ENCODE measurements at places on chromosomes 1 and 21. TPM values are rescaled to one million over a fixed set of nuclear protein-coding genes. Genes with fewer than 3 reads are reported as not detected.

GRCh38 chr1:160905617-160905989 lies 20.6 kb upstream of the ITLN1 start:
- peaks cover 3% of the 10 kb centered on the region for H3K4me1 ChIP-seq
- no peaks in the 10 kb centered on the region for H3K27me3 ChIP-seq
- H3K27ac ChIP-seq: peak overlapping the region; percentile 77
- DNase-seq: no peak
- H3K4me3 ChIP-seq: no peak overlapping the region
- no peaks in the 10 kb centered on the region for H3K36me3 ChIP-seq

DNA sequence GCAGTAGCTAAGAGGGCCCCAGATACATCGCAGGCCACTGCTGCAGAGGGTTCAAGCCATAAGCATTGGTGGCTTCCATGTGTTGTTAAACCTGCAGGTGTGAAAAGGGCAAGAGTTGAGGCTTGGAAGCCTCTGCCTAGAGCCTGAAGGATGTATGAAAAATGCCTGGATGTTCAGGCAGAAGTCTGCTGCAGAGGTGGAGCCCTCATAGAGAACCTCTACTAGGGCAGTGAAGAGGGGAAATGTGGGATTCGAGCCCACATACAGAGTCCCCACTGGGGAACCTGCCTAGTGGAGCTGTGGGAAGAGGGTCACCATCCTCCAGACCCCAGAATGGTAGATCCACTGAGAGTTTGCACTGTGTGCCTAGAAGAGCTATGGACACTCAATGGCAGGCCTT lies 30.6 kb upstream of the ADGRL4 start:
- no peaks in the 10 kb centered on the region for H3K4me1 ChIP-seq
- no peak overlapping the region for H3K4me3 ChIP-seq
- no peak overlapping the region for H3K27ac ChIP-seq

The CD52 gene
- total RNA-seq: not detected

The SEMA6C gene
- 10.1 TPM for total RNA-seq

The CRYBG2 gene
- total RNA-seq: 8.0 TPM

GRCh38 chr21:34992736-34993398 lies 56.2 kb downstream of the RUNX1 start:
- H3K4me1 ChIP-seq: no peaks in the 10 kb centered on the region
- DNase-seq: no peak
- H3K27me3 ChIP-seq: no peaks in the 10 kb centered on the region
- no peak overlapping the region for H3K4me3 ChIP-seq

The OR6K3 gene
- total RNA-seq: not detected

DNA sequence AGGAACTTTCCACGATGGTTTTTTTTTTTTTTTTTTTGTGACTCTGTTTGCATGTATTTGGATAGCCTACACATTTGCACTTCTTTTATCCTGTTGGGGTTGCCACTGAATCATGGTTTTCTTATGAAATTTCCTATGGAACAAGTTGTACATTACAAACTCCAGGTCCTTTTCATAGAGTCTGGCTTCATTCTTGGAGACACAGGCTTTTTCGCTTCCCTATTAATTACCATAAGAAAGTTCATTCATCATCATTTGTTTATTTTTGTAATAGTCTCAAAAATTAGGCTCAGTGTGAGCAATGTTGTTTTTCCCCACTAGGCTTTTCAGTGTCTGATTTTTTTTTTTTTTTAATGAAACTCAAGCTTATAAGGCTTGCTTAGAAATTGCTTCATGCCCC lies 179.4 kb downstream of the FMN2 start:
- DNase-seq: no peak
- H3K4me1 ChIP-seq: no peaks in the 10 kb centered on the region
- H3K36me3 ChIP-seq: no peaks in the 10 kb centered on the region
- no peaks in the 10 kb centered on the region for H3K27me3 ChIP-seq

The ASTN1 gene
- total RNA-seq: 0.72 TPM

The PLA2G2A gene
- total RNA-seq: 18.5 TPM

GRCh38 chr1:244050014-244050834 lies 859 bp upstream of the ZBTB18 start:
- H3K36me3 ChIP-seq: peaks cover 17% of the 10 kb centered on the region
- peak overlapping the region; percentile 98 for H3K27ac ChIP-seq
- no peaks in the 10 kb centered on the region for H3K27me3 ChIP-seq
- peak overlapping the region; percentile 80 for H3K4me3 ChIP-seq
- H3K4me1 ChIP-seq: peaks cover 48% of the 10 kb centered on the region

- peaks cover 24% of the 10 kb centered on the region for H3K27me3 ChIP-seq
- no peak overlapping the region for H3K27ac ChIP-seq
- H3K4me1 ChIP-seq: peaks cover 6% of the 10 kb centered on the region
These were observed 22.6 kb downstream of the RIPK4 start for GRCh38 chr21:41744028-41744930.

DNA sequence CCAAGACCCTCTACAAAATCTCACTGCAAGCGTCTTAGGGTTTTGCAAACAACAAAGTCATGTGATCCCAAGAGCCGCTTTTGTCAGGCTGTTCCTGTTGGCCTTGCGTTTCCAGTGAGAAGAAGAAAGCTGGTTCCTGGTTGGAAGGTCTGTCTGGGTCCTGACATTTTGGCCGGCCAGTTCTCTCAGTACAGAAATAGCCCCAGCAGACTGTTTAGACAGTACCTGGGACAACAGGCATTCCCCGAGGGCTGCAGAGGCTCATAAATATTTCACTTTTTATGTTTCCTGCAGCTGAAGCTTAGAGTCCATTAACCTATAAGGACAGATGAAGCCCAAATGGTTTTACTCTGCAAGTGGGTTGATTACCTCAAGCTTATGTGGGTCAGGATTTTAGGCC lies 8.6 kb downstream of the GPR137B start:
- no peaks in the 10 kb centered on the region for H3K27me3 ChIP-seq
- H3K27ac ChIP-seq: no peak overlapping the region
- no peak for DNase-seq
- no peaks in the 10 kb centered on the region for H3K36me3 ChIP-seq
- H3K4me3 ChIP-seq: no peak overlapping the region

Data from stomach (tissue), 19 donors.